Activated gamma-delta T cell treated with anti-CD3 and anti-CD28 coated beads, Interleukin-2, amount 50 U/mL, for 16 hours (primary cell): ENCODE measurements at places on chromosomes 2 and 18.
A peak's percentile ranks its signal among the peaks of the same experiment; 100 is the strongest.

- DNase-seq = no peak
These were observed 567 bp downstream of the PCYOX1 start for GRCh38 chr2:70258532-70258875.

DNA sequence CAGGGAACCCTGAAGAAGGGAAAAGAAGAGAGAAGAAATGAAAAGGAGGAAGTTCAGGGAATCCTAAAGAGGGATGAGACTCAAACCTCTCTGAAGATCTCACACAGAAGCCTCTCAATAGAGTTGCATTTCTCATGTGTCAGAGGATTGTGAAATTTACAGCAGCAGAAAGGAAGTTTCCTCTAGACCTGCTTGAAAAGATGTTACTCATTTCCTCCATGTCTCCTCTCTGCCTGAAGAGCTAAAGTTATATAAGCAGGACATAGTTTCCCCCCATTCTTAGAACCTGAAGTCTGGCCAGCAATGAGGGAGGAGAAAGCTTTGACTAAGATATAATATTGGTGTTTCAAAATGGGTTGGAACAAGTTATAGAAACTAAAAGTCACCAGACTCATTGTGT, 1155.6 kb downstream of the LRP1B start:
- DNase-seq = no peak

DNA sequence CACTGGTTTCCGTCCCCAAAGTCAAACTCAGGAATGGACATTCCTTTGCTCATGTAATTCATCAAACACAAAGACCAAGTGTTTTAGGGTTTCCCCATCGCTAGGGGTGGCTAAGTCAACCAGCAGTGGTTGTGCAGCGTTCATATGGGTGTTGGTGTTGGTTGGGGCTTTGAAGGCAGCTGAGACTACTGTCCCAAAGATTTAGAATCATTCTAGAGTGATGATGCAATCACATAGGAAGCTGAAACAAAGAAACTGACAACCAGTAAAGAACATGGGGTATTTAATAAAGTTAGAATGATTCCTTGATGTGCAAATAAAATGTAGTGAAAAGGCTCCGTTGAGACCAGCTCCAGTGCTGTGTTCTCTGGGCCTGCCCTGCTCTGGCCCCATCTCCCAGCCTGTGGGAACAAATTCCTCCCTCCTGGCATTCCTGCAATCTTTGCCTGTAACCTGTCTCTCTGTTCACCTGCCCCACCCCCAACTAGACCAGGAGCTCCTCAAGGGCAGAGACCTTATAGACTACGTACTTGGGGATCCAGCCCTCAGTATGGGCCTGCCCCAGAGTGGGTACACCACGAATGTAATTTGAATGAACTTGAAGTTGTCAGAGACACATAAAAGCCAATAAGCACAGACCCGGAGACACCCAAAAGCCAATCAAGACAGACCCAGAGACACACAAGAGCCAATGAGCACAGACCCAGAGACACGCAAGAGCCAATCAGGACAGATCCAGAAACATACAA, 191.7 kb upstream of the TWIST2 start:
- DNase-seq = no peak

- DNase-seq = no peak
These were observed 182.7 kb downstream of the MYO3B start for GRCh38 chr2:170360546-170361089.

- no peak for DNase-seq
These were observed 78.6 kb downstream of the EFEMP1 start for GRCh38 chr2:55844986-55845385.

DNA sequence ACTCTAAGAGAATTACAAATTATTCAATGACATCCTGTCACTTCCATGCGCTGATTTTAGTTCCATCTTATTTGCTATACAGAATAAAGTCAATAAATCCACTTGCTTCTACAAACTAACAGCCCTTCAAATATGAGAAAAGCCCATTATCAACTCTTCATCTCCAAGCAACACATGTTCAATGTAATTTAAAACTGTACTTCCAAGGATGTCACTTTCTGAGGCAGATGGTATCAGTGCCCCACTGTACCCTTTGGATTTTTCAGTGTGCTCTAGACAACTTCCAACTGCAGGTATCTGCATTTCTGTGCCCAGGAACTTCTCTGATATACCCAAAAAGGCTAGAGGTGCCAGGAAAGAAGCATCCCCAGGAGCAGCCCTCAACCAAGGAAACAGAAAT, 87.6 kb downstream of the SMAD2 start:
- DNase-seq = no peak

DNA sequence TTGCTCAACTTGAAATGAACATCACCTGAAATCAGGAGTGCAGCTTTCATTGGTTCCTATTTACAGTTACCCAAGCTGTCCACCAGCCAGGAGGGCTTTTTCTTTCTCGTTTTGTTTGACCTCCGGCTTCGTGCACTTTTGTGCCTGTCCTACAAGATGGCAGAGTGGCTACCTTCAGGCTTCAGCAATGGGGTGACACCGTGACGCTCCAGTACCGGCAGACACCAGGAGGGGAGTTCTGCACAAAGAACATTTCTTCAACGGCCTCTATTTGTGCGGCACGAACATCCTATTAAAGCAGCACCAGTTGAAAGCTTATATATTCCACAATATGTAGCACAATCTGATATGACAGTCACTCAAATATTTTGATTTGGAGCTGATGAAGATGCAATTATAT, 18.3 kb downstream of the RNASEH1 start:
- DNase-seq = no peak

DNA sequence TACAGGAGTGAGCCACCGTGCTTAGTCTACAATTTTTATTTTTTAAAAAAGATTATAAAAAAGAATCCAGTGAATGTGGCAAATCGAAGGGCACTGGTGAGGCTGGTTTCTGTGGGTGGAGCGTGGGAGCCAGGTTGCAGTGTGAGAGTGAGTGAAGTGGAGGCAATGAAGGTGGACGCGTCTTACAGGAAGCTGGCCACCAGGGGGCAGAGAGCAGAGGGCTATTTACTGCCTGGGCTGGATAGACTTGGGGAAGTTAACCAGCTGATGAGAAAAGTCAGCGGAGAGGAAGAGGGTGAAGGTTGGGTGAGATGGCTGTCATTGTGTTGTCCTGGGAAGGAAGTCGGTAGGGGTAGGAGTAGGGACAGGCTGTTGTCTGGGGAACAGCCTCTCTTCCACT, 6.8 kb downstream of the SCTR start:
- DNase-seq = peak; percentile 6

GRCh38 chr2:128775914-128776285, 457.2 kb upstream of the HS6ST1 start:
- no peak for DNase-seq

DNA sequence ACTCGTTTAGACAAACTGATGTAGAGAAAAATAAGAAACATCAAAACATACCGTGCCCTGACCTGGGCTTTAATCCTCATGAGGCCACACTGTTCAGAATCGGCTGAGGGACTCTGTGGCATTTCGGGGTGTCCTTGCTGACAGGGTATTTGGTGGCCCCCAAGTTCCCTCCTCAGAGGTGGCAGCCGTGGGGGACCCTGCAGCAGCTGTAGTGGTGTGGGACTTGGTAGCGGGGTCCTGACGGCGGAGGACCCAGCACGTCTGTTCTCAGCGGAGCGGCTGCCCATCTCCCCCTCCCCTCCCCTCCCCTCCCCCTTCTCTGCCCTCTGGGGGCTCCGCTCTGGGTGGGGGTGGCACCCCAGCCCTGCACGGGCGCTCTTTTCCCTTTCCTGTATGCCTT, 18.4 kb downstream of the KCNG2 start:
- no peak for DNase-seq

DNA sequence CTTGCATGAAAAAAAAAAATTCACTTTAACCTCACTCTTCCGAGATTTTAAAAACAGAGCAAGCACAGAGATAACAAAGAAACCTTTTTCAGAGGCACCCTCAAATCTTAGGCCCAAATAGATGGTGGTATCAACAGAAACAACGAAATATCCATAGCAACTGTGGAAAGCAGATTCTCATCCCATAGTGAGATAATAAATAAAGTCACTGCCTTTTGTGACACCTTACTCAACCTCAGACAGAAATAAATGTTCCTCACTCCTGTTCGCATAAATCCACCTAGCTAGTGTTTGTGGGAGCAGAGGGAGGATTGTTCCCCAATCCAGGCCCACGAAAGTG, 60.9 kb upstream of the RTN4 start:
- DNase-seq = no peak

DNA sequence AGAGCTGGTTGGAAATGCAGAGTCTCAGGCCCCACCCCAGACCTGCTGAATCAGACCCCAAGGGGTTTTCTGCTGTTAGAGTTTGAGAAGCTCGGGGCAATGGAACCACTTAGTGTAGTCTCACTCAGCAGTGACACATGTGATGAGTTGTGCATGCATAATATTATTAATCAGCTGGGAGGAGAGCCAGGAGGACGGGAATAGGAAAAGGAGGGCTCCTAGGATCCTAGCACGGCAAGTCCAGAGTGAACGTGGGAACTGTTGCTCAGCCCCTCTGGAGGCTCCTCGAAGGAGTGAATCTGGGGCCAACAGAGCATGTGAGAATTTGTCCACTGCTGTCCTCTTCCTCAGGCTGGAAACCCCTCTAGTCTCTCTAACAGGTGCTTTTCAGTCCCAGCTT, 87.1 kb downstream of the HS1BP3 start:
- DNase-seq = no peak
